A172 (cell line): ENCODE measurements at places on chromosomes 7 and 10. TPM values are rescaled to one million over a fixed set of nuclear protein-coding genes. Genes with fewer than 3 reads are reported as not detected.

DNA sequence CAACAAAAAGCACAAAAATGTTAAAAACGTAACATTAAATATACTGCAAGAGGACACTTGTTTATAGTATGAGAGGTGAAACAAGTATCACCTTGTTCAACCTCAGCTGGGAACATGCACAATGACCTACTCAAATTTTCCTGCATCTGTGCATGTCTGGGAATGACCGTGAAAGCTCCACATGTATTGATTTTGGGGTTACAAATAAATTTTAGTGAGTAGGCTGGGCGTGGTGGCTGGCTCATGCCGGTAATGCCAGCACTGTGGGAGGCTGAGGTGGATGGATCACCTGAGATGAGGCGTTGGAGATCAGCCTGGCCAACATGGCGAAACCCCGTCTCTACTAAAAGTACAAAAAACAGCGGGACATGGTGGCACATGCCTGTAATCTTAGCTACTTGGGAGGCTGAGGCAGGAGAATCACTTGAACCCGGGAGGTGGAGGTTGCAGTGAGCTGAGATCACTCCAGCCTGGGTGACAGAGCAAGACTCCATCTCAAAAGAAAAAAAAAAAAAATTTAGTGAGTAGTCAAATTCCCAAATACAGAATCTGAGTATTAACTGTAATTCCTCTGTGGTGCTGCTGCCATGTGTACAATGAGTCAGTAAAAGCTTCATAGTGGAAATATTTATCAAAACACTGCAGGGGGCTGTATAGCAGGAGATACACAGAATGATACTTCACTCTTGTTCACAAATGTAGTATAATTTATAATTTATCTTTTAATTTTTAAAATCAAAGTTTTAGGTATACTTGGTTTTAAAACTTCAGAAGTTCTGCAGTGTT is 41.1 kb downstream of the SUGCT start:
- DNase-seq, result peak; percentile 31

GRCh38 chr10:116208956-116209567 is 63.9 kb downstream of the GFRA1 start:
- no peak for DNase-seq

Gene PDE6C
- total RNA-seq, result not detected in 2 replicates

DNA sequence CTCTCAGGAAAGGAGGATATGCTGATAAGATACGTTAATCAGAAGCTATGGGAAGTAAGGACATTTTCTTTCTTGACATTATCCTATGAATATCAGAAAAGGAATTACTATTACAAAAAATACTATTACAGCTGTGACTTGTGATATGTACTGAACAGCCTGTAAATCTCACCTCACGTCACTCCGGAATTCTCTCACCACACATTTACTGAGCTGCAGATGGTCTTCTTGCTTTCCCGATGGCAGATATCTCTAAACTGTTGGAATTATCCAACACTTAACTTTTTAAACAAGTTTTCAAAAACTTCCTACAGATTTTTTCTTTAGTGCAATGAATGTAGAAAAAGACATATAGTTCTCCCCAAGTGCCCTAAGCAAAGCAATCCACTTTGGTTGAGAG is 313.4 kb downstream of the GPR37 start:
- no peak for DNase-seq

DNA sequence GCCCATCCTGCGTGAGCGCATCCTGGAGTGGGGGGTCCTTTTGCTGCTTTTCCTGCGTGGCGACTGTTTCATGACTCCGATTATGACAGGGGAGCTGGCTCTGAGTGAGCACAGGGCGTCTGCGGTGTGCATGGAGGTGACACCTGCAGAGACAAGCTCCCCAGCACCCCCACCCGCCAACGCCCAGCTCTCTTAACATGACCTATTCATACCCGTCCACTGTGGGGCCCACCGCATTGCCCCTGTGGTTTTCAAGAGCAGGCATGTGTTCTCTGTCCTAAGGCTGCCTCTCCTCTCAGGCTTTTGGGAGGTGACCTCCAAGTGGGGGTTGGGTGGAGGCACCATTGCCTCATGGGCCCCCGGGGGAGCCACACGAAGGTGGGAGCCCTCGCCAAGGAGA is 500.7 kb downstream of the TCERG1L start:
- no peak for DNase-seq

DNA sequence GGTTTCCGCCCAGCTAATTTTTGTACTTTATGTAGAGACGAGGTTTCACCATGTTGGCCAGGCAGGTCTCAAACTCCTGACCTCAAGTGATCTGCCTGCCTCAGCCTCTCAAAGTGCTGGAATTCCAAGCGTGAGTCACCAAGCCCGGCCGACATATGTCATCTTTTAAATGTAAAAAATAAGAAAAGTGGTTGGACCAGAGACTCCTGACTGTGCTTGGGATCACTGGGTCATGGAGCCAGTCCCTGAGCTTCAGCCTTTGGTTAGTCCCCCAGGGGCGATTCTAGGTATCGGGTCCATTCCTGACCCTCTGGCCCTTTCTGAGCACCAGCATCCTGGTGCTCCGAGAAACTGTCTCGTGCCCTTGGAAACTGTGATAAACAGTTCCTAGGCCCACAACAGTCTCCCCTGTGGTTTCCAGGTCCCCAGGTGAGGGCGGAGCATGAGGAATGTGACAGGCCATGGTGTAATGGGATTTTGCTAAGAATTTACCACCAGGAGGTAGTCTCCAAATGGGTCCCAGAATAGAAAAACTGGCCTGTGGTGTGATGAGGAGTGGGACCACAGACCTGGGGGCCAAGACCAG is 32.8 kb downstream of the UBTD1 start:
- DNase-seq, result peak; percentile 71

- peak; percentile 14 for DNase-seq
Measured at GRCh38 chr10:62075912-62076311, 174.4 kb downstream of the ARID5B start.

DNA sequence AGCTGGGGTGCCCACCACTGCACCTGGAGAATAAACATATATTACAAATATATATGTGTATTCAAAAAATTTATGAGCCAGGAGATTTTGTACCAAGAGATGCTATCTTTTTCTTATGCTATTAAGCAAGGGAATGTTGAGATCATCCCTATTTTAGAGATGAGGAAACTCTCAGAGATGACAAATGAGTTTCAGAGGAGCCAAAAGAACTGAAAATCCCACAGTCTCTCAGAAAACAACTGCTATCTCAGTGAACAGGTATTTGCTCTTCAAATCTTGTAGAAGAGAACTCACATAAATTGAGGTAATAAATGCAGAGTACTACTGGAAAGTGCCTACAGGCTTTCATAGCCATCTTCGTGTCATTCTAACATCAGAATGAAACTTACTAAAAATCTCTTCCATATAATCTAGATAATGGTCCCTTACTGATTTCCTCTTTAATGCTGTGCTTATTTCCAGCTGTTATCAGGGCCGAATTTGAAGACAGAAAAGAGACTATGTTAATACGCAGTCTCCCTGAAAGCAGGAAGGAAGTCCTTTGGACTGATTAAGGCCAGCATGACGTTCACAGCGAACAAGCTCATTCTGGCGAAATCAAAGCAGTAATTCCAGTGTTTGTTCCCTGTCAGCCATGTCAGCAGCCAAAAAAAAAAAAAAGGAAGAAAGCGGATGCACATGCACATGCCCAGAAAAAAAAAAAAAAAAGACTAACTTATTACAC is 29.4 kb upstream of the ANAPC16 start:
- no peak for DNase-seq

Gene SEM1
- total RNA-seq, result 50.0 and 62.3 TPM in 2 replicates

DNA sequence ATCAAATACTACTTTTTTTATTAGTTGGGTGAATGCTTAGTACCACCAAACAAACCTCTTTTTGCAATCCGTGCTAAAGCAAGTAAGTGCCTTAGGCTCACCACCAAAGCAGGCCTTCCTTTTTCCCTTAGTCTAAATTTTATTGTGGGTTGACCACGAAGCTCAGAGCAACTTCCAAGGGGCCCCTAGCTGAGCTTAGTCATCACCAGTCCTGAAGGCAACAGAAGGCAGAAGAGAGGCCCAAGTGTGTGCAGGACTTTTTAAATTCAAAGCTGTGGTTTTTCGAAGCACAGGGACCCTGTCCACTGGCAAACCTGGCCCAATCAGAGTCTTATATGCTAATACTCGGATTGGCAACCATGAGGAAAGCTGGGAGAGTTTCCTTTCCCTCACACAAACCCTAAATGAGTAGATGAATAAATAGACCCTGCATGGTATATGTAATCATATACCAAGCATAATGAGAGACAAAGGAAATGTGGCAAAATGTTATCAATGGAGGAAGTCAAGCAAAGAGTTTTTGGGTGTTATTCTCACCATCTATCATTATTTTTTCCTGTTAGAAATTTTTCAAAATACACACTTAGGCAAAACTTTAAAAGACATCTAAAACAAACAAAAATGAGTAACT is 453.2 kb upstream of the GALNT17 start:
- peak; percentile 41 for DNase-seq

DNA sequence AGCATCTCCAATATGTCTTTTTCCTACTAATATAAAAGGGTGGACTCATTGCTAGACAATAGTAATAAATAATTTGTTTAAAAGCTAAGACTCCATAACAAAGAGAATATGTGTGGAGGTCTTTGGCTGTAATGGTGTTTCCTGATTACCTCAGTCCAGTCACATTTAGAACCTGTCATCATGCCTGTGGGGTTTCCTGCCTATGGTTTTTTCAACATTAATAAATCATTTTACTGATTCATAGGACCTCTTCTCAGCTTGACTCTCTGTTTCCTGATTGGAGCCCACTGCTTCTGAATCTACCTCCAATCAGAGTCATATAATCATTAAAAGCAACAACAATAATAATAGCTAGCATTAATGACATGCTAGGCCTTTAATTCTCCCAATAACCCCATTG is 52.4 kb upstream of the GNAI1 start:
- no peak for DNase-seq

DNA sequence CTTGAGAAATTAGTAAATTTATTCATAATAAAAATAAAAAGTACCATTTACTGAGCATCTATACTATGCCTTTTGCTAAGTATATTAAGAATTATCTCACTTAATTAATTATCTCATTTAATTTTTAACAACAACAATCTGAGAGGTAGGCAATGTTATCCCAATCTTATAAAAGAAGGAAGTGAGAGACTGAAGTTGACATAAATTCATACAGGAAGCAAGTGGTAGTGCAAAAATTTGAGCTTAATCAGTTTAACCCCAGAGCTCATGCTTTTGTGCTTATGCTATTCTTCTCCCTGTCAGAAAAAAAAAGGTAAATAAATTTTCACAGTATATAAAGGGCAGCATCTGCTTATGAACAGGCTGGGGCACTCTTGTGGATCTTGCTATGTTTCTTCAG is 2.7 kb upstream of the LIPF start:
- DNase-seq, result no peak

DNA sequence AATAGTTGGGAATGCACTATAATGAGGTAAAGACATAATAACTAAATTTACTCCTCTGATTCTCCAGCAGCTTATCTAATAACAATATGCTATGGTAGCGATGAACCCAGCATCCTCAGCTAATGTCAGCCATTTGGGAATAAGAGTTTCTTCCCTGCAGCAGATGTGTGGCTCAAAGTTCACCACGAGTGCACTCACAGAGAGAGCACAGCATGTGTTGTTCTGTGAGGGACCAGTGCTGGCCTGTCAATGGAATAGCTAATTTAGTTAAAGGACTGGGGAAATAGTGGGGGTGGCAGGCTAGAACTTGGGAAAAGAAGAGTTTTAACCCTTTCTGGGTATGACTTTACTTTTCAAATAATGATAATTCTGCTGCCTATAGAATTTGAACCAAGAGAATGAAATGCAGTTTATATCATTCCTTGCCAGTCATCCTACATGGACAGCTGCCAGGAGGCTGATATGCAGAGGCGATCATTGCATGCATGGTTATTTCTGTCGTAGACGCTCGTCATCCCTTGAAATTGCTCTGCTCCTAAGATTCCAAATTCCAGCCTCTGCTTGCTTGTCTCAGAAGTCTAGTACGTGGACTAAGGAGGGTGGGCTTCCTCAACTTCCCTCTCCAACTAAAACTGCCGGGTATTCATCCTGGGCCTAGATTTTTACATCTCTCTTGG is 355.6 kb downstream of the RNLS start:
- peak; percentile 32 for DNase-seq

DNA sequence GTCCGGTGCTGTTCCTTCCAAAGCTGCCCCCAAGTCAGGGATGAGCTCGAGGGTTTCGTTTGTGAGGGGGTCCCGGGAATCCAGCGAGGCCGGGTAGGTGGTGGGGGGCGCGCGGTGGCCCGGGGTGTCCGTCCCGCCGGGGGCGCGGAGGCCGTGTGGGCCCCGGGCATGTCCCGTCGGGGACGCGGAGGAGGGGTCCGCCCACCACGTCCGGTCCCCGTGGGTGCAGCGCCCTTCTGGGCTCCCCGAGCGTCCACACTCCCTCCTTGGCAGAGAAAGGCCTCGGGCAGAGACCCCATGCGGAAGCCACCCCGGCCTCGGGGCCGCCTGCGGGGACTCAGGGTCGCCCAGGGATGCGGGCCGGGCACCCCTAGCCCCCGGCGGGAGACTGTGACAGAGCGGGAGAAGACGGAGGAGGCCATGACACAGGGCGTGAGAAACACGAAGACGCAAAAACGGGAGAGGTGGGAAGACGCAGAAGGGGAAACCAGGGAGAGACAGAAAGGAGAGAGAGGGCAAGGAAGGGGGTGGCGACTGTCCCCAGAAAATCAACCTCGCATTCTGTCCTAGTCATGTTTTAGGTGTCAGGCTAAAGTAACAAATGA is 640 bp upstream of the ZNF425 start:
- DNase-seq, result no peak

GRCh38 chr7:35729061-35729783 is 34.3 kb upstream of the HERPUD2 start:
- no peak for DNase-seq

DNA sequence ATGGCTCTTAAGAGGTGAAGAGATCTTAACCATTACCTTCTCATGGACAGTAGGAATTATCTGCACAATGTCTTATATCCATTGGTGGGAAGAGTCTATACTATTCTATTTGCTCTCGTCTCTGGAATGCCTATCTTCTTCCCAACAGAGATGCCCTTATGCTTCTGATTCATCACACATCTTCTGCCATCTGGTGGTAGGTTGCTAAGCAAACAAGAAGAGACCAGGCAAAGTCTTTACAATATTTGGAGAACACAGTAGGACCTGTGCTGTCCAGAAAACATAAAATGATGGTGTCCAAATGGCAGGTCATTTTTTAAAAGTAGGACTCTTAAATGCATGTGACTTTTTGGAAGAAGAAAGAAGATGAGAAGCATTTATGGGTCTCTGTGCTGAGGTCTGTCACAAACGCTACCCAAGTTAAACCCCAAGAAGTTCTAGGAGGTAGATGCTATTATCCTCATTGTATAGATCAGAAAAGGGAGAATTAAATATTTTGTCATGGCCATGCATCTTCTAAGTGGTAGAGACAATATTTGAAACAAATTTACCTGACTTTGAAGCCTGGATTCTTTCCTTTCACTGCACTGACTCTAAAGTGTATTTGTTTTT is 67.8 kb upstream of the NXPH1 start:
- peak; percentile 33 for DNase-seq

Gene GTF2IRD2
- total RNA-seq, result 31.9 and 38.4 TPM in 2 replicates

GRCh38 chr7:88268051-88268450 is 38.6 kb downstream of the STEAP4 start:
- DNase-seq, result no peak

- DNase-seq, result no peak
Measured at GRCh38 chr7:73761854-73762658, 8.0 kb downstream of the CLDN3 start.

- DNase-seq, result no peak
Measured at GRCh38 chr7:50492770-50493519, 42.8 kb upstream of the FIGNL1 start.
